ENCODE measurements at places on chromosomes 3 and 15.

GRCh38 chr15:56729561-56729960 is 3.7 kb downstream of the ZNF280D start:
- DNase-seq = peak; percentile 68

- peak; percentile 22 for DNase-seq
Observed at GRCh38 chr15:25543196-25543595, 104.4 kb upstream of the UBE3A start.

- DNase-seq = no peak
Observed at GRCh38 chr3:128317698-128318231, 148.9 kb downstream of the DNAJB8 start.

GRCh38 chr3:46585799-46586693 is 19.9 kb upstream of the LRRC2 start:
- no peak for DNase-seq

DNA sequence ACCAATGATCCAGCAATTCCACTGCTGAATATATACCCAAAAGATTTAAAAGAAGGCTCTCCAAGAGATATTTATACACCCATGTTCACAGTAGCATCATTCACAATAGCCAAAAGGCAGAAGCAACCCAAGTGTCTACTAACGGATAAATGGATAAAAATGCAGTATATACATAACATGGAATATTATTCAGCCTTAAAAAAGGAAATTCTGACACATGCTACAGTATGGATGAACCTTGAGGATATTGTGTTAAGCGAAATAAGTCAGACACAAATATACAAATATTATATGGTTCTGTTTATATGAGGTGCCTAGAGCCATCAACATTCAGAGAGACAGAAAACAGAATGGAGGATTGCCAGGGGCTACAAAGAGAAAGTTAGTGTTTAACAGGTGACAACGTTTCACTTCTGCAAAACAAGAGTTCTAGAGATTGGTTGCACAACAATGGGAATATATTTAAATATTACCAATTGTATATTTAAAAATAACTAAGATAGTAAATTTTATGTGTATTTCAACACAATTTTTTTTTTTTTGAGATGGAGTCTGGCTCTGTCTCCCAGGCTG is 69.4 kb downstream of the STAG1 start:
- no peak for DNase-seq

- DNase-seq = no peak
Observed at GRCh38 chr3:85652360-85652759, 693.6 kb downstream of the CADM2 start.

DNA sequence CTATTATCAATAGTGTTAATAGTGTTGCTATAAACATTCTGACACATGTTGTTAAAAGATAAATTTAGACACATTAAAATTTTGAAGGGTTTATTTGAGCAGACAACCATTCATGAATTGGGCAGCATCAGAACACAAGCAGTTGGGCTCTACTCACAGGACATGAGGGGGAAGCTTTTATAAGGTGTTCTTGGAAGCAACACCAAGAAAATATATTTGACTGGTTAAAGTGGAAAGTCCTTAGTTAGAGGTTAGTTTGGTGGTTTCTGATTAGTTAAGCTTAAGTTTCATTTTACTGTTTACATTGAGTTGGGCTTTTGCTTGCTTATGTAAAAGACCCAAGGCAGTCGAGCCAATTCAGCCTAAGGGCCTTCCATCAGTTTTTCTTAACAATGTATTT is 220.7 kb downstream of the CD47 start:
- DNase-seq = no peak

DNA sequence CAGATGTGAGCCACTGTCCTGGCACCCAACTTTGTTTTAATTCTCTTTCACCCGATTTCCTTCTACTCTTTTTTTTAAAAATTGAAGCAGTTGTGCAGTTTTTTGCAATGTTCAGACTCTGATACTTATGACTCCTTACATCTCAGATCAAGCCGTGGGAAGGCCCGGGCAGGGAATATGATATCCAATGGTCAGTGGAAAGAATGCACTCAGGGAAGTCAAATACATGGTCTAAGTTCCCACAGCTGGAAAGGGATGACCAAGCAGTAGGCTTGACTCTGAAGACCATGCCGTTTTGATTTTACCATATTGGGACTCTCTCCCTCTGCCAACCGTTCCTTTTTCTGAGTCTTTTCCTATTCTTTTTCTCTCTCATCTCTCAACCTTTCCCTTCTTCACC is 157.2 kb downstream of the RPLP1 start:
- no peak for DNase-seq

DNA sequence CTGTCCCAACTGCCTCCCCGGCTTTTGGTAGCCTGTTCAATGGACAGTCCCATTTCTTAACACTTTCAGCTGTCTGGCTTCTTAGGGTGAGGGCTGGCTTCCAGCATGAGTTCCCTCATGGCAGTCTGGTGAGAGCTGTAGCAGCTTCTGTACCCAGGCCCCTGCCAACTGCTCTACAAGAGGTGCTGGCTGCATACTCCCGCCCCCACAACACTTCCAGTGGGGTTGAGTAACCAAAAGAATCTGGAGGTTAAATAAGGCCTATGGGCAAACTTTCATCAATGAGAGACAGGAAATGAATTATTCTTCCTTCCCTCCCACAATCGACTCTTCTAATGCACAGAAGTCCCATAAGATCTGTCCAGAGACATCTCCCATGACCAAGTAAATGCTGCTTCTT is 145.0 kb downstream of the NEK10 start:
- peak; percentile 53 for DNase-seq

GRCh38 chr3:27253831-27254230 is 115.4 kb downstream of the NEK10 start:
- DNase-seq = peak; percentile 29

DNA sequence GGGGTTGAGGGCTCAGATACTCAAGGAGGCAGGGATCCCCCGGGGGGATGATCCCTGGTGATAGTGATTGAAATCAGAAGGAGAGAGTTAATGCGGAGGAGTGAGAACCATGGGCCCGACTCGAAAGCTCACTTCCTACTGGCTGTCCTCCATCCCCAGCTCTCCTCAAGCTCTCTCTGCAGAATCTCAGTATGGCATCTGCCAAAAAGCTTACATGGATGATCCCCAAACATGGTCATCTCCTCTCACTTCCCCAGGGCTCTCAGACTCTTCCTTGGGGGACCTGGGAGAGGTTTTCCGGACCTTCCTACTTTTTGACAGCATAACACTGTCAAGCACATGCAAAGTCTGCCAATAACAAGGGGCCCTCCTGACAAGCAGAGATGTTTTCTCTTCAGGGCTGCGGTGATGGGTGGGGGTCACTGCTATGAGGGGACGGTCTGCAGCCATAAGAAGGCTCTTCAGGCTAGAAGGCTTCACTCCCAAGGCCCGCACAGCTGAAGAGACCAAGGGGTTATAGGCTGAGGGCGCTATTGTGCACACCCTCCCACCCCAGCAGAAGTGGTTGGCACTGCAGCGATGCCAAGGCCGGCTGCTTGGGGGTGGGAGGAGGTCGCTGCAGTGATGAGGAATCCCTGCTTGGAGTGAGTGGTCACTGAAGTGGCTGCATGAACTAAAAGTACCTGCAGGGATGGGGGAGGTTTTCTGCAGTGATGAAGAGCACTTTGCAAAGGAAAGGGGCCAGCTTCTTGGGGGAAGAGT is 828 bp upstream of the VWA5B2 start:
- DNase-seq = no peak

GRCh38 chr3:39644176-39644575 is 165.2 kb upstream of the MYRIP start:
- DNase-seq = no peak

- DNase-seq = no peak
Observed at GRCh38 chr3:133986311-133986710, 43.4 kb downstream of the SLCO2A1 start.

GRCh38 chr3:53347261-53348064 is at the start of gene DCP1A:
Gene DCP1A (minus strand): TSS chr3:53347543. CDS start chr3:53347517, 26 bp downstream.
- DNase-seq = peak; percentile 96

DNA sequence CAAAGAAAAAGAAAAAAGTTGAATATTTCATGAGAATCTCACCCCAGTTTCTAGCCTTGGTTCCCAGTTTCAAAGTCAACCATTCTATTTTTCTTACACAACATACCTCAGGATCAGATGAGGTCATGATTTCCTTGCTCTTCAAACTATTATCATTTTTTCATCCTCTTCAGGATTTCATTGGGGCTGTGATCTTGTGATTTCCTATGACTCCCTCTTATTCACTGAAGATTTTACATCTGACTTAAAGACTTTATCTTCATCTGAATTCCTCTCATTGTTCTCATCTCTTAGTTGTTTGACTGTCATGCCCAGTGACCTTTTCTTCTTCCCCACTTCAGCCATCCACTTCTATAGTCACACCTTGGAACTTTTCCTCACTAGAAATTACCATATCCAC is 3.1 kb upstream of the C3orf33 start:
- DNase-seq = peak; percentile 48

DNA sequence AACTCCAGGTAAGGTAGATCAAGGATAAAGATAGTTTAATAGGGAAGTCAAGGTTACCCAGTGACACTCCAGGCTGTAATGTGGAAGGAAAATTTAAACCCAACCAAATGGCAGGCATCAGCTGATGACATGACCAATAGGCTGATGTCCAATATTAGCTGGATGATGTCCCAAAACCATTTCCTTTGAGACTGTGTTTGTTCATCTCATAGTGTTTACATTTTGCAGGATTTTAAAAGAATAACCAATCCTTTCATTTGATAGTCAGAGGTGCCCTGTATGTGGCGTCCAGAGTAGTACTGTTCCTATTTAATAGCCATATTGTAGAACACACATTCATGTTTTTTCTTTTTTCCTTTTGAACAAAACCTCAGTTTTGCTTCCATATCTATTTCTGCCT is 23.3 kb upstream of the TMEM158 start:
- no peak for DNase-seq

DNA sequence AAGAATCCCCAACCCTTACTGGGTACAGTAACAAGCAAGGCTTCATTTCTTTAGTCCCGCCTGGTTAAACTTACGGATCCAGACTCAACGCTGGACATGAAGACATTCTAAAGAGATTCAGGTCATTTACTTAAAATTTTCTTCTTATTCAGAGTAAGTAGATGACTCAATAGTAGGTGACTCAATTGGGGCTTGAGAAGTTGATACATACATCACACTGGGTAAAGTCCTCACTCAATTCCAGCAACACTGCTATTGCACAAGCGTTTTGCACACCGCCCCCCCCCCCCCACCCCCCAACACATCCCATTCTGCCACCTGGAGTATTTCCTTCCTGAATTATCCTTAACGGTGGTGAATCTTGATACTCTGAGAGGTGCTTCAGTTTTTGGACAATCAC is 610.0 kb downstream of the FOXP1 start:
- DNase-seq = no peak

DNA sequence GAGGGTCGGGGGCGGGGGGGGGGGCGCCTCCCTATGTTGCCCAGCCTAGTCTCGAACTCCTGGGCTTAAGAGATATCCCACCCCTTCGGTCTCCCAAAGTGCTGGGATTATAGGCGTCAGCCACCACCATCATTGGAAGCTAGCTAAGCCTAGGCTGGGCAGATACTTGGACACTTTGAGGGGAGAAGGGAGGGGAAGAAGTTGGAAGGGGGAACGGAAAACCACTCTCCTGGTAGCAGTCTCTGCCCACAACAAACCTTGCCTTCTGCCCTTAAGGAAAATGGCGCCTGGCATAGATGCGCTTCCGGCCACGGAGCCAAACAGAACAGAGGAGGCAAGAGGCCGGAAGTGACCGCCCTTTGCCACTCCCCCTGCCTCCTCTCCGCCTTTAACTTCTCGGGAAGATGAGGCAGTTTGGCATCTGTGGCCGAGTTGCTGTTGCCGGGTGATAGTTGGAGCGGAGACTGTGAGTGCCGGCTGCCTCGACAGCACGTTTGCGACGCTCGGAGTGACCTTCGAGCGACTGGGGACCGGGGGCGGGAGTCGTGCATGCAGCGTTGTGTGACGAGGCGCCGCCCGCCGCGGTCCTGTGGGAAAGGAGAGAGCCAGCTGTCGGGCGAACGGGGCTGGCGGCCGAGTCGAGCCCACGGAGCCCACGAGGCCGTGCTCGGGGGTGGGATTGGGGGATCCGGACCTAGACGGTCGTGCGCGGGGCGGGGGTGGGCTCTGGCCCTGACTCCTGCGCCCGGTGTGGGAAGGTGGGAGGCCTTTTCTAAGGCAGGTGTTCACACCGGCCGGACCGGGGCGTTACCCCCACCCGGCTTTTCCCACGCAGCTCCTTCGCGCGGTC is at the start of gene MFN1:
Gene MFN1, plus strand, starts transcription at position 365 of the 850 bp plus-strand sequence. CDS start 1,143 bp downstream, outside the sequence.
- peak; percentile 95 for DNase-seq

- DNase-seq = no peak
Observed at GRCh38 chr15:65795663-65796216, 3.6 kb upstream of the DENND4A start.

DNA sequence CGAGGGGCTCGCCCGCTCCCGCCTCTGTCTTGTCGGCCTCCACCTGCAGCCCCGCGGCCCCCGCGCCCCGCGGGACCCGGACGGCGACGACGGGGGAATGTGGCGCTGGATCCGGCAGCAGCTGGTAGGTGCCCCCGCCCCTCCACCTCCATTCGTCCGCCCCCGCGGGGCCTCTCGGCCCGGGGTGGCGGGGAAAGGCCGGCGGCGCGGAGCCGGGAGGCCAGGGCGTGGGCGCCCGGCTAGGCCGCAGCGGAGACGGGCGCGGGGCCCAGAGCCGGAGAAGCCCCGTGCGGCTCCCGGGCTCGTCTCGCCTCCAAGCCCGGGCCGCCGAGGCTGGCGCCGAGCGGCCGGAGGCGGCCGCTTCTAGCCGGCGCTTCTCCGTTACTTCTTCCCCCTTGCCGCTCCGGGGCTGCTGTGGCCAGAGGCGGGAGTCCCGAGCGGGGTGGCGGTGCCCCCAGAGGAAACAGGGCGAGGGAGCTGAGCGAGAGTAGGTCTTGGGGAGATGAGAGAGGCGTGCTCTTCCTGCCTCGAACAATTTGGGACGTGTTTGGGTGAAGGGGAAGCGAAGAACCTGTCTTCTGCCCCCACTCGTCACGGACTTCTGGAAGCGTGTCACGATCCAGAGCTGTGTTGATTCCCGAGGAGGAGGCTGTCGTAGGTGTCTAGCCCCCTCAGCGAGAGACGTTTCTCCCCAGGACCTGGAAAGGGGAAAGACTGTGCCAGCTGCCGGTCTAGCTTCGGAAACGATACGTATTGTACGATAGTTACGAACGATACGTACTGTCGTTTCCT is 555 bp downstream of the ATP11B start:
- peak; percentile 34 for DNase-seq

DNA sequence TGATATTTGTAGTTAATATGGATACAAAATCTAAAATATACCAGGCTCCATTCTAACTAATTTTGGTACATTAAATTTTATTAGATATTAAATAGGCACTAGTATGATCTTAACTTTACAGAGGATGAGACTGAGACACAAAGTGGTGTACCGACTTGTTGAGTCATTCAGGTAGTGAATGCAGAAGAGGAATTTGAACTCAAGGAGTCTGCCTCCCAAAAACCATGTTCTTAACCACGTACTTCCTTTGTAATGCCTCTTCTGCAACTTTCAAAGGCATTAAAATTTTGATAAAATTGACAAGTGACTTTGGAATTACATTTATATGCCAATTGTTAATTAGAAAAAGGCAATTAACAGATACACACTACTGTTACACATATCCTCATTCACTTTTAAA is 61.8 kb downstream of the ZBBX start:
- DNase-seq = no peak
